Mesothelial cell of epicardium (in vitro differentiated cells): ENCODE measurements at places on chromosomes 4 and X. TPM values are rescaled to one million over a fixed set of nuclear protein-coding genes. Genes with fewer than 3 reads are reported as not detected.

PABPC1L2A gene
- not detected in 3 replicates for total RNA-seq

YTHDC1 gene
- 137 to 146 TPM (median 146 TPM) in 3 replicates for total RNA-seq

- DNase-seq: no peak
Measured at GRCh38 chrX:113959912-113960626, 623.8 kb upstream of the HTR2C start.

DNA sequence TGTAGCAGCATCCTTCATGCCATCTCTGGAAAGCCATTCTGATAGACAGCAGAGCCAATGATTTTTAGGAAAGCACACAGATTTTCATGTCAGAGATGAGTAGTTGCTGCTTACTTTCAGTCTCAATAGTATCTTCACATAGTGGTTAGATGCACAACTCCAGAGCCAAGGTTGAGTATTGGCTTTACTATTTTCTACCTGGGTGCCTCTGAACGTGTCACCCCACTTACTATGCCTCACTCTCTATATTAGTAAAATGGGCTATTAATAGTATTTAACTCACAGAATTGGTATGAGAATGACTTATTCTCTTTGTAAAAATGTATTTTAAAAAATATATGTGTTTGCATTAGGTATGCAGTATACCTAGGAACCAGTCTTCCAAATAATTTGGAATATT, 108.8 kb upstream of the STIM2 start:
- DNase-seq: no peak

DNA sequence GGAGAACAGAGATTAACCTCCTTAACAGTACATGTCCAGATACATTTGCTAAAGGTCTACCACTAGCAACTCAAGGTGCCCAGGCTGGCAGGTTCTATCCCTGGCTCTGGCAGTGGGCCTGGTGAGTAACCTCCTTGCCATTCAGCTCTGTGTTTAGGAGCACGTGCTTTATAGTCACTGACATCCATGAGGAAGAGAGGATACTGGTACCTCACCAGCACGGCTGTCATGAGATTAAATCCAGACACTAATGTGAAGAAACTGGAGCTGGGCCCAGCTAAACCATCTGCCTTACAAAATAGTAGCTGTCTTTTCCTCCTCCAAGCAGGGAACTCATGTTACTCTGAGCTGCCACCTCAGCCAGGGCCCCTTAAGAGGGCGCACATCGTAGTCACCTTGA, 45.3 kb downstream of the GPRASP3 start:
- no peak for DNase-seq

DNA sequence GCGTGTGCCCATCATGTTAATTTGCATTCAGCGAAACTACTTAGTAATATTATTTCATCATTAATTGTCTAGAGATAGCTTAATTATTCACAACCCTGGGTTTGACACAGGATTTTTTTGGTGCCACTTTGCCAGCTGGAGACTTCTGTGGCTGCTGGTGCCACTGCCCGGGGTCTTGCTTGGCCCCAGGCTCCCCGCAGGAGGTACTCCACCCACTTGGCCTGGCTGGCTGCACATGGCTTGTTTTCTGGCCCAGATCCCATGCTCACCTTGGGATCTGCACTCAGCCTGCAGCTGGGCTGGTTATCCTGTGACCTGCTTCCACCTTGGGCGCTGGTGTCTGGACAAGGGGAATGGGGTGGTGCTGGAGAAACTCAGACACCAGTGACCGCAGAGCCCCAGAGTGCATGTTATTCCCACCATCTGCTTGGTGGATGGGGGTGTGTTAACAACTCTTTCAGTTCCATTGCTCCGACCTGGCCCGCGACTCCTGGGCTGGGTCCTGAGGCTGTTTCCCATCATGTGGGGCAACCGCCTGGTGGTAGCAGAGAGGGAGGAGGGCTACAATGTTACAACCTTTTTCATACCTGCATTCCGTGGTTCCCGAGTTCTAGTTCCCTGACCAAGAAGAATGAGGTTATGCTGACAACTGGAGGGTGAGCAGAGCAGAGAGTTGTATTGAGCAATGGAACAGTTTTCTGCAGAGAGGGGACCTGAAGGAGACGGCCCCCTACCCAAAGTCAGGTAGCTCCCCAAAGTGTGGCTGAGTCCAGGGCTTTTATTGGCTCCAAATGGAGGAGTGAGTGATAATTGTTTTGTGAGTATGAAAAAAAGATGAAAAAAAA, 1950.0 kb upstream of the IGFBP7 start:
- DNase-seq: no peak

DNA sequence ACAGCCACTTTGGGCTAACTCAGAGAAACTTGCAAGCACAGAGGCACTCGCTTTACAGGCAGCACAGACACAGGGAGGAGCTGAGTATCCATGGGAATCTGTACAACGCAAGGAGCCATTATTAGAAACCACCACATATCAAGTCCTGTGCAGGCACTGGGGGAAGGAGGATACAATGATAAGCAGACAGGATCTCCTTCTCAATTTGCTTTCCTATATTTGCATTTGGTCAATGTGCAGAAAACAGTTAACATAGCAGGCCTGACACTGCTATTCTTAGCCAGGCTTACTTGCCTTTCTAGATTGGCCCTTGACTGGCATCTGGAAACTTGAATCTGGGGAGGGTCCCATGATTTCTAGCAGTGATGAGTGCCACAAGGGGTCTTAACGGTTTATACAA, 65.8 kb downstream of the TEC start:
- DNase-seq: no peak
